ENCODE measurements at places on chromosomes 1 and 21.
A peak's percentile ranks its signal among the peaks of the same experiment; 100 is the strongest.

DNA sequence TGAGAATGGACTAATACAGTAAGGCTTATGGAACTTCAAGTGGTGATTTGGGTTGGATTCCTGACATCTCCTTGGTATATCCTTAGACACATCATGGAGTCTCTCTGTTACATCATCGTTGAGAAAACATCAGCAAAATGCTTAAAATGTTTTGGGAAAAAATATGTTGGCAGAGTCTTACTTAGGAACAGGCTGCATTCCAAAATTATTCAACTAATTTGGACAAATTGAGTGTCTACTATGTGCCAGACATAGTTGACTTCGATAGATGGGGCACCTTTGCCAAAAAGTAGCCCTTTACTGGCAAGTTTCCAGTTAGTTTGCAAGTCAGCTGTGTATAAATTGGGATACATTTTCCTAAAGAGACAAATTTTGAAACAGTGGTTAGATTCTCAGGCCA is 253.4 kb upstream of the ST6GALNAC5 start:
- no peak for DNase-seq

DNA sequence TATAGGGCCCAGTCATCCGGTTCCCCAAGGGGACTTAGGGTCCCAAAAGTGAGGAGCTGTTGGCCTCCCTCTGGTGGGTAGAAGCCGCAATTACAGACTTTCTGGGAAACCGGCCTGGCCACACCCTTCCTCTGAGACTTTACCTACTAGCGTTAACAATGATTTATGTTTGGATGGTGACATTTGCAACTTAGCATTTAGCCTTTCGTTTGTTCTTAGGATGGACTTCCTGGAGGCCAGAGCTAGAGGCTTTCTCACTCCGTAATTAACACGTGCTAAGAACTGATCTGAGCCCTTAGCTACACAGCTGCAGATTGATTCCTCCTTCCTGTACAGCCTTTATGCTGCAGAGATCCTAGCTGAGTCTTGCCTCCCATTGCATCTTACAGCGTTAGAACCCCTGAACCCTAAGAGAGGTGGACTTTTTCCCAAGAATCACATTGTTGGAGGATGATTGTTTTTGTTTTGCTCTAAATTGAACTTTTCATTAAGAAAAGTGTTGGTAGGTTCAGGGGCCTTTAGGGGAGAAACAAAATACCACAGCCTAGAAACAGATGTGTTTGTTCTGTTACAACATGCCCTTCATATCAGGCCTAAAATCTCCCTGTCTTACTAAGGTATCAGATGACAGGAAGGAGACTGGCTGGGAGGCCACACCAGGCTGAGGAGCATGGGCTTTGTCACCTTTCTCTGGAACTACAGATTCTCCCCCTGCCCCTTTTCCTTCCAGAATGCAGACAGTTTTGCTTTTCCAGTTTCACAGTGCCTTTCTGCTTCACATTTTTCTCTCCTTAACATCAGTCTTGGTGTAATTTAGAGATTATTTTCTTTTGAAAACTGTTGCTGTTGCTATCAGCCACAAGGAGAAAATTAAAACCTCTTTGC is 1.9 kb downstream of the S100A11 start:
- no peak for DNase-seq

- DNase-seq: no peak
Observed at GRCh38 chr1:181208083-181208482, 119.6 kb downstream of the IER5 start.

GRCh38 chr1:172482044-172482443 is 38.2 kb upstream of the PIGC start:
- no peak for DNase-seq

- no peak for DNase-seq
Observed at GRCh38 chr1:21097729-21098128, 79.0 kb downstream of the EIF4G3 start.

DNA sequence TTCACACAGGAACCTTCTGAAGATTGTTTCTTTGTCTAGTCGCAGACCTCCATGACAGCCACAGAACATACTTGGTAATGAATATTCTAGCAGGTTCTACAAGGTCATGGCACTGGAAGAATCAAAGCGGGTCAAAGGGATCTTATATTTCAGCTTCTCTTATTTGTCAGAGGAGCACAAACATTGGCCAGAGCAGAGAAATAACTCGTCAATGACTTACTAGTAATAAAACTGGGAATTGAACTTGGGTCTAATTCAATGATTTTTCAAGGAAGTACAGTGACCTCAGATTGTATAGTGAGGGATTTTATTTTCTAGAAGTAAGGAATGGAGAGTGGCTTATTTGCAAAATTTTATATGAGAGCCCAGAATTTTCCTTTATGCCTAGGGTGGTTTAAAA is 290.8 kb upstream of the PLXNA2 start:
- DNase-seq: no peak

DNA sequence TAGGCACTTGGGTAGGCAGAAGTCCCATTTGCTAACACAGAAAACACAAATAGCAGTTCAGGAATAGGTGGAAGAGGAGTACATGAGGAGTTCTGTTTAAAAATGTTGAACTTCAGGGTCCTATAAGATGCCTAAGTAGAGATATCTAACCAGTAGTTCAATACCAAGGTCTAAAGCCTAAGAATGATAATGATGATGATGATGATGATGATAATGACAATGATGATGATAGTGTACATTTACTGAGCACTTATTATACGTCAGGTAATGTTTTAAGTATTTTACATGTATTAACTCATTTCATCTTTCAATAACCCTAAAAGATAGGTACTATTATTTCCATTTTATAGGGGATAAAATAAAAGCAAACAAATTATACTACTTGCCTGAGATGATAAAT is 50.1 kb downstream of the GDAP2 start:
- no peak for DNase-seq

- no peak for DNase-seq
Observed at GRCh38 chr1:104780470-104781078, 1030.9 kb downstream of the AMY1C start.

DNA sequence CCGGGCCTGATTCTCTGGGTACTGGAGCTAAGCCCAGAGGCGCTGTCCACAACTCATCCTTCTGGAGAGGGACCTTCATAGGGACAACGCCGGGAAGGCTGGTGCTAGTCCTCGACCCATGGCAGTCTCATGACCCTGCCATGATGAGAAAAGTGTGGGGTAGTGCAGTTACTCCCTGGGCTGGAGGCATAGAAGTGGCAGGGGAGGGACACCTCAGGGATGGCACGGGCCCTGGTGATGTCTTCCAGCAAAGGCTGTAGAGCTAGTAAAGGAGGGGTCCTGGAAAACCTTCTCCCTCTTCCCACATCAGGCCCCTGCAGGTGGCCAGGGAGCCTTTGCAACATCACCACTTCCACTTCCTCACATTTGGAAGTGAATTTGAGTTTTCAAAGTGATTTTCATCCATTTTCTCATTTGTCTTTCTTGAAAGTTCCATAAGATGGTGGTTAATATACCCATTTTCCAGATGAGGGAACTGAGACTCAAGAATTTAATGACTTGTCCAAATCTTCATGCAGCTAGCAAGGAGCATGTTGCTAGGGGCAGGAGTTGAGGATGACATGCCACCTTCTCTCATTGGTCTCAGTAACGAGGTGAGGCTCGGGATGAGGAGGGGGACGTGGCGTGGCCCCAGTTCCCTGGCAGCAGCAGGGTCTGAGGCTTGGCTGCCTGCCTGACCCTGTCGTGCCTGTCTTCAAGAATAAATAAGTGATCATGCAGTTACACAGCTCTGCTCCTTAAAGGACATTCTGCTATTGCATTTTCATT is 3.3 kb upstream of the GOLT1A start:
- no peak for DNase-seq

DNA sequence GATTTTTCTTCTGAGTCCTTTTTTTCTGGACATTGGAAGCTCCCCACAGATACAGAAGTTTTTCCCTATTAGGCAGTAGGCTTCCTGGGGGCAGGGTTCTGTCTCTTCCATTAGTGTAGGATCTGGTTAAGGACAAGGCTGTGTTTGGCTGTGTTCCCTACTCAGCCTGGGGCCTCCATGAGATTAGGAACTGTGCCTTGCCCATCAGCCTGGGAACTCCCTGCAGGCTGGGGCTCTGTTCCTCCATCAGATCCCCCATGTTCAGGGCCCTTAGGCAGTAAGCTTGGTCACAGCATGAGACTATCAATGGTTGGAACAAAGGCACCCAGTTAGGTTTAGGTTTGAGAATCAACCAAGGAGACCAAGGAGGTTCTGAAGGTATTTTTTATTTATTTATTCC is 22.7 kb downstream of the NAV1 start:
- no peak for DNase-seq

- DNase-seq: no peak
Observed at GRCh38 chr1:44985747-44986359, 542 bp downstream of the EIF2B3 start.

- no peak for DNase-seq
Observed at GRCh38 chr1:186144505-186144904, 230.5 kb downstream of the TPR start.

- no peak for DNase-seq
Observed at GRCh38 chr21:44088401-44088780, 18.8 kb upstream of the PWP2 start.

- DNase-seq: no peak
Observed at GRCh38 chr1:207948536-207949250, 37.8 kb upstream of the CD34 start.

GRCh38 chr1:25821112-25821476 is 1.3 kb downstream of the MTFR1L start:
- no peak for DNase-seq

DNA sequence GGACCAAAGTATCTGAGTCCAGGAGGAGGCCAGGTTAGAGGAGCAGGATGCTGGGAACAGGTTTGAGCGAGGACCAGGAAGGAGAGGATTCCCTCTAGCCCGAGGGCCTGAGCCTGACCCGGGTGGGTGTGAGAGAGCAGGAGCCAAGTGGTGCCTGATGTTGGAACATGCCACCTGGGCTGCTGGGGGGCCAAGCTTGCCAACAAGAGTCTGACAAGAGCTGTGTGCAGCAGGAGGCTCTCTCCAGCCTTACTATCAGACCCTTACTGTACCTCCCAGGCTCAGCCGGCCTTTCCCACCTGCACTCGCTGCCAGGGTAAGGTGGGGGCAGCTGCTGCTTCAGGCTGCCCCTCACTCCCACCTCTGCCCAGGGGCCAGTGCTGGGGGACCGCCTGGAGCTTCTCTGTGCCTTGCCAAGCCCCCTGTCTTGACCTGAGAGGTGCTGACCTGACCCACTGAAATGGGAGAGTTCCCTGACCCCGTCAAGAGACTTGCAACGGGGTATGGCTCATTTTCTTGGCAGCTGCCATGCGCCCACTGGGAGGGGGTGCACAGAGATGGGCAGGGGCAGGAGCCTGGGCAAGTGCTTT is 159.6 kb upstream of the VAMP3 start:
- DNase-seq: no peak

DNA sequence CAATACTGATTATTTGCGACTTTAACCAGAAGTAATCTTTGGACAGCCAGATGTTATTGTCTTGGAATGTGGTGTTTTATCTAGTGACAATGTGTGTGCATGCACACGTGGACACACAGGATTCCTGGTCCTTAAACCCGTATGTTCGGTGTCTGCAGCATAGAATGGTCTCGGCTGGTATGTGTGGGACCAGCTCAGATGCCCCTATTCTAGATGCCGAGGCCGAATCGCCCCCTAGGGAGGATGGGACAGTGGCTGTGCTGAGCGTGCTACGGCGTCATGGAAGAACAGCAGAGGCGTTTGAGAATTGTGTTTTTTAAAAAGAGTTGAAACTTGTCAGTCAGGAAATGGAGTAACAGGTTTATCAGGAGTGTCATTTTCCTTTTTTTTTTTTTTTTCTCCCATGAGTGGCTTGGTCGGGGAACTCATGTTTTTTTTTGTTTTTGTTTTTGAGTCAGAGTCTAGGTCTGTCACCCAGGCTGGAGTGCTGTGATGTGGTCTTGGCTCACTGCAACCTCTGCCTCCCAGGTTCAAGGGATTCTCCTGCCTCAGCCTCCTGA is 30.1 kb downstream of the SKI start:
- no peak for DNase-seq

- peak; percentile 87 for DNase-seq
Observed at GRCh38 chr1:209398313-209398991, 185.1 kb upstream of the CAMK1G start.

DNA sequence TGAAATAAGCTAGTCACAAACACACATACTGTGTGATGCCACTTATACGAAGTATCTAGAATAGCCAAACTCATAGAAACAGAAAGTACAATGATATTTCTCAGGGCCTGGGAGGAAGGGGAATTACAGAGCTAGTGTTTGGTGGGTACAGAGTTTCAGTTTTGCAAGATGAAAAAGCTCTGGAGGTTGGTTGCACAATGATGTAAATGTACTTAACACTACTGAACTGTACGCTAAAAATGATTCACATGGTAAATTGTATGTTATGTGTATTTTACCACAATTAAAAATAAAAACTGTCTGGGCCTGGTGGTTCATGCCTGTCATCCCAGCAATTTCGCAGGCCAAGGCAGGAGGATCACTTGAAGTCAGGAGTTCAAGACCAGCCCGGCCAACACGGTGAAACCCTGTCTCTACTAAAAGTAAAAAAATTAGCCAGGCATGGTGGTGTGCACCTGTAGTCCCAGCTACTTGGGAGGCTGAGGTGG is 15.3 kb upstream of the FHAD1 start:
- no peak for DNase-seq

GRCh38 chr1:54017979-54018378 is at the start of gene LDLRAD1:
LDLRAD1 (minus strand) TSS chr1:54018186; CDS start chr1:54018112, 74 bp downstream.
- no peak for DNase-seq

DNA sequence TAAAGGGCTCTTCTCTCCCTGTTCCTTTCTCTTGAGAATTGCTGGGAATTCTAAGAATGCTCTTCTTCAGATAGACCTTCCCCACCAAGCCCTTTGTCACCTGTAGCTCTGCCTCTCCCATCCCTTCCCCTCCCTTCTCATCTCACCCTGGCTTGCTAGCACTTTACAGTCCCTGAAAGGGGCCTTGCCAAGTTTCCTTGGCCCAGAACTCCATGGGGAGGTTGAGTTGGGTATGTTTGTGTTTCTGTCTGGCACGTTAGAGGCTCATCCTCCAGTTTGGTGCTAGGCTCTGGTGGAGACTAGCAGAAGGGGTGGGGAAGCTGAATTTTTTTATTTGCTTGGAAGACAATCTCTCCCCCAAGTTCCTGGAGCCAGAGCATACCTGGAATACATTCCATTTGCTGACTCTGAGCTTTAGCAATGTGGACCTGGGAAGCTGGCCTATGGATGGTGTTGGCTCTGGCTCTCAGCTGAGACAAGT is 4.9 kb downstream of the CGN start:
- no peak for DNase-seq

- no peak for DNase-seq
Observed at GRCh38 chr1:227333423-227333822, 15.1 kb upstream of the CDC42BPA start.

DNA sequence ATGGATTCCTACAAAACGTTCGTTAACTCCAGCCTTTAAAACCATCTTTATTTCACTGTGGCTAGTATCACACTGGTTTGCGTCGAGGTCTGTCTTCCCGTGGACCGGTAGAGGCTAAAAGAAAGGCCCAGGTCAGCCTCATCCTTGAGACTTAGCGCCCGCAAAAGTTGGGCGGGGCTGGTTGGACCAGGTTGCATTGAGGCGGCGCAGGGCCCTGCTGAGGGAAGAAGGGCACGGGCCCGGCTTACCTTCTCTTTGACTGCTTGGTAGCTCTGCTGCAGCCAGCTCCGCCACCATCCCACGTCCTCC is 455 bp downstream of the BSDC1 start:
- no peak for DNase-seq

Measured in kidney epithelial cell (primary cell).